ENCODE measurements at places on chromosomes 13 and 19.

- DNase-seq = no peak
Measured at GRCh38 chr19:23343434-23344010, 51.7 kb downstream of the ZNF91 start.

- peak; percentile 22 for DNase-seq
Measured at GRCh38 chr19:4456476-4456842, 1.1 kb downstream of the UBXN6 start.

DNA sequence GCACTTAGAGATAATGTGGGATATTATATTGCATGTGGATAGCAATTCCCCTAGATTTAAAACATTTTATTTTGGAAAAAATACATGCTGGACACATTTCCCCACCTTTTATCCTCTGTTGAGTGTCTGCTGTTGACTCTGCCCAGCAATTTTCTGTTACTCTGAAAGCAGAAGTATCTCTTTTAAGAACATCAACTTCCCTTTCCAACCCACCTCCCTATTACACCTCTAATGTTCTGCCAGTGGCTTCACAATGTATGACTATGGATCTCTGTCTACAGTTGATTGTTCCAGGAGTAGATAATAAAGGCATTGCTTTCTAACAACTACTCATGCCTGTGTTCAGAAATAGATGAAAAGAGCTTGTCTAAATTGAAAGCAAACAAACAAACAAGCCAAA is 754.8 kb upstream of the SLITRK6 start:
- DNase-seq = no peak

GRCh38 chr13:29964181-29964845 is 113.9 kb upstream of the UBL3 start:
- no peak for DNase-seq

- DNase-seq = no peak
Measured at GRCh38 chr19:53156850-53157249, 2.0 kb downstream of the ZNF347 start.

- DNase-seq = peak; percentile 13
Measured at GRCh38 chr19:35268536-35269437, at the start of gene USF2. Gene USF2, plus strand, starts transcription at chr19:35268962. Its CDS starts 140 bp downstream, at chr19:35269102.

DNA sequence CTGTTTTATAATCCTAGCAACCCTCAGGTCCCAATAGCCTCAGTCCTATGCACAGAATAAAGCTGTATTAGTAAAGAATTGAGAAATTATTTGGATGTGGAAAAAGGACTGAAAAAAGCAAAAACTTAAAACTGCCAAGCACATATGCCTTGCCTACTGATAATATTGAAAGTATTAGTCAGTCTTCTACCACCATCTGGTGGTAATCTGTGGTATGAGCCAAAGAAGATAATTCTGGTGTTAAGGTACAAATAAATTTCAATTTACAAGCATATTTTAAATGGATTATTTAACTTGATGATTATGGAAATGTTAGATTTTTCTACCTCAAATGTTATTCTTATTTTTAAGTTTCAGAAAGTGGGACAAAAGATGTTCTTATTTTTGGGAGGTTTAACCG is 460.3 kb upstream of the KLHL1 start:
- DNase-seq = no peak

- DNase-seq = no peak
Measured at GRCh38 chr19:33039108-33039599, 25.5 kb downstream of the RHPN2 start.

- DNase-seq = no peak
Measured at GRCh38 chr13:76600081-76600480, 286.1 kb downstream of the KCTD12 start.

- no peak for DNase-seq
Measured at GRCh38 chr13:39272994-39273393, 234.7 kb downstream of the NHLRC3 start.
